Central memory CD4-positive, alpha-beta T cell (primary cell): ENCODE measurements at places on chromosomes 1 and 21.

DNA sequence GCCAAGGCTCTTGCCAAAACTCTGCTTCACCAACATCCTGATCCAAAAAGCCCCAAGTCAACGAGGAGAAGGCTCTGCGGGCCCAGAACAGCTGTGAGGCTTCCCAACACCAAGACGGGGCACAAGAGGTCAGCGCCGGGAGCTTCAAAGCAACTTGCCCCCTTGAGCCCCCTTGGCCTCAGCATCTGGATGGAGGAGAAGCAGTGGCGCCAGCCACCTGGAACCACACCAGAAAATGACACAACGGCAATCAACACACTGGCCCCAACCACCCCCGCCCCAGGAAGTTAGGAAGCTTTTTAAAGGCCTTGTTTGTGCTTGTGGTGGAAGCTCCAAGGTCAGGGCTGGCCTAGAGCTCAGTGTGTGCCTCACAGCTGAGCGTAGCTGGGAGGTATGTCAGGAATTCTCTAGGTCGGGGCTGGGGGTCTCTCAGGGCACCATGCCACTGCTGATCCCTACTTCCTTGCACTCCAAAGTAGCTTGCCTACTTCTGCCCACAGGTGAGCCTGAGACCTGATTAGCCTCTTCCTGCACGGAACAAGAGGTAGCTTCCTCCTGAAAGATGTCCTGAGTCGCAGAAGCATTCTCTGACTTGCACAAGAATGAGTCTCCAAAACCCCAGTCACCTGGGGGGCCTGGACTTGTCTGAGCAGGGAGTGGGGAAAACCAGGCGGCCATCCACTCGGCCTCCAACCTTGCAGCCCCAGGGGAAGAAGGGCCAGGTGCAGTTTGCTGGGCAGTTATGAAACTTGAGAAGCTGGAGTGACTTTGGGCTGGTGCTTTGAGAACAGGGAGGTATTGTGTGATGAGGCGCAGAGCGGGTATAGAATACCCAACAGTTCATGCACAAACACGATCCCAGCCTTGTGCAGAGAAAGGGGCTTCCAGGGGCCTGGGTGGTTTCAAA is 9.7 kb upstream of the SRP9 start:
- no peak for DNase-seq

DNA sequence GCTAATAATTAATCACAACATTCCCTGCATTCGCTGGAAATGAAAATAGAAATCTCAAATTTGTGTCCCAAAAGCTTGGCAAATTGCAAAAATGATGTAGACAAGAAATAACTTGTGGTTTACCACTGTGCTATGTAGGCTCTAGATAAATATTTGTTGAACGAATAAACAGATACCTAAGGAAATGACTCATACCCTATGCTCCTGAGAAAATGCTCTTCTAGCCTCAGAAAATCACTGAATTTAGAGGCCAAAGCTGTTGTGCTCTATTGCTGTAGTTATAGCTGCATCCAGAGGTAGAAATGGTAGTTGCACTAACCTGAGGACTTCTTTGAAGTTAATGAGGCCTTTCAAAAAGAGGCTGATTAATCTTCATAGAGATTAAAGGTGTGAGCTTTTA is 142.0 kb upstream of the ZNHIT6 start:
- DNase-seq: no peak

GRCh38 chr1:91546876-91547275 is 46.2 kb downstream of the CDC7 start:
- DNase-seq: no peak

GRCh38 chr1:230861489-230861888 is 6.8 kb downstream of the C1orf198 start:
- DNase-seq: no peak

GRCh38 chr1:169261884-169262283 is 105.7 kb downstream of the NME7 start:
- DNase-seq: no peak

DNA sequence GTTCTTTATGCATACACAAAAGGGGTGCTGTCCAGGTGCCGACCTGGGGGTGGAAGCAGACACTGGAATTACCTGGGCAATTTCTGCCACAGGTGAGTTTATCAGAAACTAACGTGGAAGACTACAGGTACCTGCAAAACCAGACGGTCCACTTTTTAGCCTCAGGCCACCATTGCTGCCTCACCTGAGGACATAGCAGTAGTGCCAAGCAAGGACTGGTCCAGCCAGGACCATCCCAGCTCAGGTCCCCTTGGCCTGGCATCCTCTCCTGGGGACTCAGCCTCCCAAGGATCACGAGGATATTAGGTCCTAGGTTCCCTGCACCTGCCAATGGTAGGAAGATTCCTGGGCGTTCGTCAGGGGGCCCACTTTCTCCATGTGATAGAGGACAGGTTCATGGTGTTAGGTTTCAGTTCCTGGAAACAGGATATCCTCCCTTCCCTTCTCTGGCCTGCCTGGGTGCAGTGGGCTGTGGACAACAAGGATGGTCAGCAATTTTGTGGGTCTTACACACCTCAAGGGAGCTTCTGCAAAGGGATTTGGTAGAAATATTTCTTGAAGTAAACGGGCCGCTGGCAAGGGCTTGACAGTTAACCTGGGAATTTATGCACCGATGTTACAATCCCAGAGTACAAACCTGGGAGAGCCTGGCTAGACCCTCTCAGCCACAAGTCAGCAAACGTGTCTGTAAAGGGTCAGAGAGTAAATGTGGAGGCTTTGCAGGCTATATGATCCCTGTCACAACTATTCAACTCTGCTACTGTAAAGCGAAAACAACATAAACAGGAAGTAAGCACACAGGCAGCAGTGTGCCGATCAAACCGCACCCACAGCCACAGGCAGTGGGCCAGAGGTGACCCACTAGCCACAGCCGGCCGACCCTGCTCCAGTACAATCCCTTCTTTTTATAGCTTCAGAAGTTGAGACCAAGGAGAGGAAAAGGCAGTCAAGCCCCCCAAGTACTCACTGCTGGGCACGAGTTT is 71.4 kb upstream of the RAB4A start:
- DNase-seq: no peak

DNA sequence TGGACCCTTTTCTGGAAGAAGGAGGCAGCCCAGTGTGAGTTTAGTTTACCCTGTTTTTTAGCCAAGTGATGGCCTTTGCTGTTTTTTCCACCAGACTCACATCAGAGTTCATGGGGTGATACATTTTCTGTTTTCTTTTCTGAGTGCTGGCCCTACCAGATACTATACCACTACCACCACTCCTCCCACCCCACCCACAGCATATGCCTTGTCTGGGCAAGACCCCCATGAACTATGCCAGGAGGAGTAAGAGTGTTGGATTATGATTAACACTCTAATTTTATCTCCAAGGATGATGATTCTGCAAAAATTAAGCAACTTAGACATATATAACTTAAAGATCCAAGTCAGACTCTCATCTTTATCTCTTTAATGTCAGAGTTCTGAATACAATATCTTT is 26.1 kb downstream of the FABP3 start:
- no peak for DNase-seq

DNA sequence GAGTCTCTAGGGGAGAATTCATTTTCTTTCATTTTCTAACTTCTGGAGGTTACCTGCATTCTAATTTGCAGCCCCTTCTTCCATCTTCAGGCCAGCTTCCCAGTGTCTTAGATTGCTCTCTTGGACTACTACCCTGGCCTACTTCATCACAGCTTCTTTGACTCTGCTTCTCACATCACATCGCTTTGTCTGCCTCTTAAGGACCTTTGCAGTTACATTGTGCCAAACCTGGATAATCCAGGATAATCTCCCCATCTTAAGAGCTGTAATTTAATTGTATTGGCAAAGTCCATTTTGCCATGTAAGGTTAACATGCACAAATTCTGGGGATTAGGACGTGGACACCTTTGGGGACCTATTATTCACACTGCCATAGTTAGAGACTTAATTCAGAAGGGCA is 18.4 kb downstream of the RNF2 start:
- DNase-seq: no peak

DNA sequence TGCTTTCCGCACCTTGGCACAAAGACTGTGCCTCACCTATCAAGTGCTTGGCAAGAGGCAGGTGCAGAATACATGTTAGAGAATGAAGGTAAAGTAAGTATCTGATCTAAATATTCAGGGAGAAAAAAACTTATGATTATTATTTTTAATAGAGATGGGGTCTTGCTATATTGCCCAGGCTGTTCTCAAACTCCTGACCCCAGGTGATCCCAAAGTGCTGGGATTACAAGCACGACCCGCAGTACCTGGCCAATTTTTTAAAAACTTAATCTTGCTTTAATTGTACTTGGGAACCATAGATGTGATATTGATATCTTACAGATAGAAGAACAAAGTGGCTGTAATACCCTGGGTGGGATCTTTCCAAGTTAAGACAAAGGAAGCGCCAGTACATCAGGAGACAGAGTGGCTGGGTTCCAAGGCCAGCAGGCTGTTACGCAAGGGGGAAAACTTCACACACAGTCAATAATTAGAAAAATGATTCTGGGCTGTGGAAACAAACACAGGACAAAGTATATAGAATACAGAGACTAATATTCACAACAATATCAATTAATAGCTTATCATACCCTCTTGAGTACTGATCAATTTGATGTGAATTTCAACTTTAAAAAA is 58.6 kb upstream of the ATP1A1 start:
- no peak for DNase-seq

- DNase-seq: no peak
These were observed 297.9 kb downstream of the PCP4 start for GRCh38 chr21:40164905-40165772.

DNA sequence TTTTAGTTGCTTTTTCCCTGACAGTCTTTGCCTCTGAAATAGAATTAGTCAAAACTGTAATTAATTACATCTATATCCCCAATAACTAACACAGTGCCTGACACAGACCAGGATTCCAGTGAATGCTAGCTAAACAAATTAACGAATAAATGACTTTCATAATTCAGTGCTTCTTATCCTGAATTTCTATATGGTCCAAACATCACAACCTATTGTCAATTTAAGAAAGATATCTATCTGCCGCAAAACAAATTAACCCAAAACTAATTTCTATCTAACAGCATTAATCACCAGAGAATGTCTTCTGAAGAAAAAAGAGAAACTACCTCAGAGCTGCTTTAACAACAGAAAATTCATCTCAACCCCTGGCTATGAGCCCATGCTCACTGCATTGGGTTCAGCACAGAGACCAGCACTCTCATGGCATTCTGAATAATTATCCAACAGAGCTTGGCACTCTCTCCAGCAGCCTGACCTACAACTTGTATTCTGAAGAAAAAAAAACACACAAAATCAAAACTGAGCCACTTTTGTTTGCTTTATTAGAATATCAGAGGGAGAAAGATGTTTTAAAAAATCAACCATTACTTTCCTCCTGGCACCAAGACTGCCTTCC is 547.3 kb upstream of the BEND5 start:
- no peak for DNase-seq

GRCh38 chr1:176705585-176705984 is 242.6 kb downstream of the PAPPA2 start:
- DNase-seq: no peak

DNA sequence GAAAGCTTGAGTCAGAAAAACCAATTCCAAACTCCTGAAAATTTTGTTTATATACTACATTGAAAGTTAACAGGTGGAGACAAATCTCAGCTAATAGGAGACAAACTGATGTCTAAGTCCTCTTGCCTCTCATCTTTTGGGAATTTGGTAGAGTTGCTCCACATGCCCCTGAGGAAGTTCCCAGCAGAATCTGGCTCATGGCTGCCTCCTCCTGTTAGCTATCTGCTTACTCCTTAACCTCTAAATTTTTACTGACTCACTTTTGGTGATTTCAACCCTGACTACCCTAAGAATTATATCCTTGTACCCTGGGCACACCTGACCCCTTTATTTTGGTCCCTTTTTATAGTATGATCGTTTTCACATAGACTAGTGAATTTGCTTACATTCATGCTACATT is 633.7 kb upstream of the USP24 start:
- DNase-seq: no peak

- no peak for DNase-seq
These were observed 7.4 kb downstream of the HYI start for GRCh38 chr1:43446388-43446740.

DNA sequence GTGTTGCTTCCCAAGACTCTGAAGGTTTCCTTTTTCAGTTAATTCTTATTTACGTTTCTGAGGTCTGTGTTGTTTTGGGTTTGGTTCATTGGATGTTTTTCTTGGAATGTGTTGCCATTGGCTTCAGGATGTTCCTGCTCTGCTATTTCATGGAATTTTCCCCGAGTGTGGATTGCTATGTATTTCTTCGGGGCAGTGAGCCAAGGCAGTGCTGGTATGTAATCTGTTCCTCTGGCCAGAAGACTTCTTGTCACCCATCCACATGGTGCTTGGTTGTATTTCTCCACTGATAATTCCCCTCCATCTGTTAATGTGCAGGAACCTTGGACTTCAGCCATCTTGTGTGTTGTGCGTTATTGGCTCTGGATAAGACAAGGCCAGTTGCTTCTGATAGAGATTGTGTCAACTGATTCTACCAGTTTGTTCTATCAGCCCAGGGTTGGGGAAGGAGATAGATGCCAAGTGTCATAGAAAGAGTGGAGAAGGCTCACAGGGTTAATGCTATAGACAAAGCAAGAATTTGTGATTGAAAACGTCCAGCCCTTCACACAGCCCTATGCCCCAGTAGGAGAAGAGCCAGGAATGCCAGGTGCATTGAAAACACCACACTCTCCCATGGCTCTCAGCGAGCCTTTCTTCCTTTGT is 505.2 kb downstream of the PLPP3 start:
- no peak for DNase-seq
